Colonic mucosa (tissue), 4 donors: ENCODE measurements at places on chromosomes 6 and 20. TPM values are rescaled to one million over a fixed set of nuclear protein-coding genes. Genes with fewer than 3 reads are reported as not detected.

Gene C6orf15
- total RNA-seq, result not detected

Gene SIGLEC1
- 4.6 TPM for total RNA-seq

DNA sequence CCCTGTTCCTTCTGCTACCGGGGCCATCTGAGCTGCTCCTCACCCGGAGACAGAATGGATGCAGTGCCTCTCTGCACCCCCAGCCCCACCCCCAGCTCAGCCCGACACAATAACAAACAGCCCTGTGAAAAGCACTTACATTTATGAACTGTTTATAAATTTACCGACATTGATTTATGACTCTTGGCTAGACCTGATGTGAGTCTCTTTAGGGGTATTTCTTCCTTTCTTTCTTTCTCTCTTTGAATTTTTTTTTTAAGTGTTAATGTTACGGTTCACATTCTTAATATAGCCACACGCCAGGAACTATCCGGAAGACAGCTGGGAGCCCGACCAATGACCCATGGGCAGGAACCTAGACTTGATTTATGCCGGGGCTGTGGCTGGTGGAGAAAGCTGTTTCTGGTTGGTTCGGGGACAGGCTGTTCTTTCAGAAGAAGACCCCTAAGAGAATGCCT is 266.3 kb downstream of the CDC5L start:
- DNase-seq, result no peak

Gene TPMT
- total RNA-seq, result 52.5 TPM

GRCh38 chr6:89509777-89510281 is 76.9 kb downstream of the ANKRD6 start:
- no peak for DNase-seq

DNA sequence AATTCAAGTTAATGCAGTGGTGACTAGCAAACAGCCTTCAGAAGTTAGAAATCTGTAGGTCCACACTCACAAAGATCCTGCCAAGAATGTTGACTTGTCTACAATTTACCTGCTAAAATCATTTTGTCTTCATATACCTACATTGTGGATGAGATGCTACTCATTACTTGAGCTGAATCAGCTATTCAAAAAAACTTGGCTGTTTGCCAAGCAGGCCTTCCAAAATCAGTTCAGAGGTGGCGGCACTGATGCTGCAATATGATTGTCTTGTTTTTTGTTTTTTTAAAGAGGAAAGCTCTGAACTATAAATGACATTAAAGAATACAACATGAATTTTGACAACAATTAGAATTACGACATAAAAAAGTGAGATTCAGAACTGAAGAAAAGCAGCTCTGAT is 354.7 kb upstream of the KHDRBS2 start:
- no peak for DNase-seq

Gene PEDS1
- 23.1 TPM for total RNA-seq

- DNase-seq, result no peak
These were observed 143.2 kb upstream of the MLN start for GRCh38 chr6:33947047-33947446.

- DNase-seq, result no peak
These were observed at the start of gene TMEM151B for GRCh38 chr6:44269921-44270525. TMEM151B (plus strand) TSS chr6:44270450; CDS start chr6:44270743, 293 bp downstream.

DNA sequence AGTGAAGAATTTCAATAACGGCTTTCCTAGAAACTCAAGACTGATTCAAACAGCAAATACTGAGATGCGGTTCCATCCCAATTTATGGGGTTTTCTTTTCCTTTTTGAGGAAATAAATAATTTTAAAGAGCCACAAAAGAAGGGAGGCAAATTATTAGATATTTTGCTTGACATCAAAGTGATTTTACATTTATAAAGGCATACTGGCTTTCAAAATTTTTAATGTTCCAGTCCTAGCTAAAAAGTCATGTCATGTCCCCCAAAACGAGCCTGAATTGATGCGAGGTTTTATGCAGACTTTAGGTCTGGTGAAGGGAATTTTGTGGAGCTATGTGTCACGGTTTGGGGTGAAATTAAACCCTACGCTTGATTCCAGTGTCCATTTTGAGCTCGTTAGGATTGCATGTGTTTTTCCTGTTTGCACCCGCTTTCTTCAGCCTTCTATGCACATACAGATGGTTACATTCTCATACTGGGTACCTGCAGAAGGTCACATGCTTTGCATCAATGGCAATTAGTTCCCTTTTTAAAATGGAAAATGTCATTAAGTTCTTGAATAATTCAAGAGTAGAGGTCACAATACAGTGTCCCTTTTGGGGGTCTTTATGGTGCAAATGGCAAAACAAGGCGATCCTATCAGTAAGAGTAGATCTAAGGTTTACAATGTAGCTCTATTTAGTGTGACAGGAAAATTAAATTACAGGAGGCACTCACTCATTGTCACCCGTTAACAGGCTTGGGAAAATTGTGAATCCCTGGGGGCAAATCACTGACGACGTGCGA is 17.3 kb downstream of the FOXA2 start:
- DNase-seq, result no peak

DNA sequence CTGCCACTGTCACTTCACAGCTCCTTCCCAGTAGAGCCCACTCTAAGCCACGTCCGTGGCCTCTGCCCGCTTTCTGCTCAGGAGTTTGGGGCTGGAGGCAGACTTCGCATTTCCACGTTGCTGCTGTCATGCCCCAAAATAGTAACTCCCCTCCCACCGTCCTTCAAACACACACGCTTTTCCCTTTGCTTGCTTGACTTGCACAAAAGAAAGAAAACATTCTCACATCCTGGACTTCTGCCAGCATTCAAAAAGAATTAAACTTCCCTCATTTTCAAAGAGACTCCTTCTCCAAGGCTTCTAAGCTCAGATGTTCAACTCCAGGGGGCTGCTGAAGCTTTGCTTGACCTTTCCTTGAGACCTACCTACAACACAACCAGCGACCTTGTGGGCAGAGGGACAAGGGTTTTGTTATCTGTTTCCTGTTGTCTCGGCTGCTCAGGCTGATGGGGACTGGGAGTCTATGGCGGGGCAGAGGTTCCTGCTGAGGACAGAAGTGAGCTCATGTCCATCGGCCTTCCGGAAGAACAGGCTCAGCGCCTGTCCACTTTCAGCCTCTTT is 263.8 kb upstream of the FOXQ1 start:
- DNase-seq, result no peak

DNA sequence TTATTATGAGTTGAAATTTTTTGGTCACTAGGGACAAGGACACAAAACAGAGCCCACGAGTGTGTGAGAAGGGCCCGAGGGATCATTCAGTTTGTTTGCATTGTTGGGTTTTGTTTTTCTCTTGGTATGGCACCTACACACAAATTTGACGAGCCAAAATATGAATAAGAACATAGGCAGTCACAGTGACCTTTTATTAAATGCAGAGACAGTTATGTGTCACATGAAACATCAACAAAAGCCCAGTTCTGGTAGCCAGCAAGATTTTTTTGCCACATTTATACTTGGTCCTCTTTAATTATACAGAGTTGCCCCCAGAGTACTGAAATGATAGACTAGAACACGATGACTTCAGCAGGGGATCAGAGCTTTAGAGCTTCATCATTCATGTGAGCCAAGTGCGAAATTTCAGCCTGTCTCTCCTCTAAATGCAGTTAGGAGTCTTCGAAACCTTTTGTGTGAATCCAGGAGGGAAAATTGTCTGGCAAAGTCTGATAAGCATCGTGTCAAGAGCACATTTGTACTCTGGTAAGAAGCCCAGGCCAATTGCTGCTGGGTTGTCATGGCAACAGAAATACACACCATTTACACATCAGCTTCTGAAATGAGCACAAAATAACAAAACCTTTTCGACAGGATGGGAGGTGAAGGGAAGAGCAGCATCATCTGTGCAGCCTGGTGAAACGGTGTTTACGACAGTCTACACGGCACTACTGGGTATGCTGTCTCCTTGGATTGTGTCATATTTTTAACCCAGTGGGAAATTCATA is 79.2 kb upstream of the RIPOR2 start:
- no peak for DNase-seq

DNA sequence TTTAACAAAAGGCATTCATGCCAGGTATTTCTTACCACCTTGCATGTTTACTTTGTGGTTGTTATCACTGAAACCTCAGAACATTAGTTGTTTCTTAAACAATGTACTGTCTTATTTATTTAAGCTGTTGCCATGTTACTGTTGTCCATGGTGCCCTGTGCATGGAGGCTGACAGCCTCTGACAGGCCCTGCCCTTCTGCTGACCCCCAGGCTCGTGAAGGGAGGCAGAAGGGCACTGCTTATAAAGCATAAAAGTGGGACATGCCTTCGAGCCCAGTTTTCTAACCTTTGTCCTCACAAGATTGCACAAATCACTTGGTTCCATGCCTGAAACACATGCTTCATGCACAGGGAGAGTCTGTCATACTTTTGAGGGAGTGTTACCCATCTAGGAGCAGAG is 46.7 kb upstream of the CLIC5 start:
- peak; percentile 53 for DNase-seq

DNA sequence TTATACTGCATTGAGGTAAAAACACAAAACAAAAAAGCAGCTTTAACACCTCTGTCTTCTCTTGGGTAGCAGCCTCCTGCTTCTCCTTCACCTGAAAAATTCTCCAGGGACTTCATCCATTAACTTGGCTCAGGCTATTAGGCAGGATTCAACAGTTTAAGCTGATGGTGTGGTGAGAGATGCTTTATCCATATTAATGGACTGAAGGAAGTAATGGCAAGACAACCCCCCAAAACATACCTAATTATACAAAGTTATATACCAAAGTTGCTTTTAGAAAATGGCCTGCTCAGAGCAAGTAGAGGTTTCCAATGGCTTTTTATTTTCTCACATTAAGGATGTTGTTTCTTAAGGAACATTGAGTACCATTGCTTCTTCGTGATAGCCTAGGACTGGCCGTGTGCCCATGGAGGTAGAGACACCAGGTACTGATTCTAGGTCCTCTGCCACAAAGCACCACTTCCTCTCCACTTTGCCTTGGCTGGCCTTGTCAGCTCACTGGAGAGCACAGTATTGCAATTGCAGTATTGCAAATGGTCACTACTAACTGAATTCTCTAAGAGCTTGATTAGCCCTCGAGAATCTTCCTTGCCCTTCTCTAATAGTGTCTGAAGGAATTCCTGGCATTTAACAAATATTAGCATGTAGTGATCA is 7.3 kb downstream of the EDN1 start:
- no peak for DNase-seq

Gene ULBP1
- total RNA-seq, result not detected

- no peak for DNase-seq
These were observed 951.6 kb downstream of the TFAP2A start for GRCh38 chr6:9463311-9463710.

Gene AP5S1
- 20.2 TPM for total RNA-seq

GRCh38 chr6:144156991-144157390 is 6.7 kb downstream of the STX11 start:
- DNase-seq, result no peak
